ENCODE measurements at places on chromosomes 7 and 10.
A peak's percentile ranks its signal among the peaks of the same experiment; 100 is the strongest.

- DNase-seq = peak; percentile 48
These were observed 12.4 kb downstream of the CALY start for GRCh38 chr10:133324198-133324792.

- no peak for DNase-seq
These were observed 132.4 kb downstream of the DNAH11 start for GRCh38 chr7:21675255-21675654.

DNA sequence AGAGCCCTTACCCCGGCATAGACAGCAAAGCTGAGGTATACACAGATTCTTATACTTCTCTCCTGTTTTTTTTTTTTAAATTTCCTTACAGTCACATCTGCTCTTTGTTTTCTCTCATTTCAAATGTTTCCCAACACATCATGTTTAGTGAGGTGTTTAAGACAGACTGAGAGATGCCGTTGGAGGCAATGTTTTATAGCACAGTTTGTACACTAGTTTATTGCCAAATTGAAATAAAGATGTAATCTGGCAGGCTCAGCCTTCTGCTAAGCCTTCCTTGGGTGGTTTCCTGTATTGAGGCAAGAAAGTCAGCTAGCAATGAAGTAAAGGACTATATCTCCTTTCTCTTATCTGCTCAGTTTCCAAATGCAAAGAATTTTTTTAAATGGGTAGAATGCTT is 393.4 kb downstream of the SORCS1 start:
- no peak for DNase-seq

- DNase-seq = peak; percentile 44
These were observed at the start of gene IFIT2 for GRCh38 chr10:89301721-89302445. Gene IFIT2, plus strand, starts transcription at chr10:89302046. Its CDS starts 78 bp downstream, at chr10:89302124.

DNA sequence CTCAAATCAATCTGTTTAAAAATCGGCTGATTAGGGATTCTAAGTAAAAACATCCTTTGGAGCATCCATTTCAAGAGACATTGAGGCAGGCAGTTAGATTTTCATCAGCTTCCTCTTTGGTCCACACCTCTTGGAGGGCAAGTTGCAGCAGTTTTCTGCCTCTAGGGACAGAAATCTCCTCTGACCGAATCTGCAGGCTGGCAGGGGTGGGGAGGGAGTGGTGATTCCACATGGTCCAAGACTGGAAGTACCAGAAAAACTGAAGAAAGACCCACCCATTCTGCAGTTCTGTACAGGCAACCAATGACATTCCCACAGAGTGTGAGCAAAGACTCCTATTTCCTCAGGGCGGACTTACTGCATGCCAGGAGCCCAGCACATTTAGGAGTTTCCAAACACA is 29.0 kb downstream of the FGFBP3 start:
- DNase-seq = no peak

GRCh38 chr7:100896732-100897608 is 1.3 kb upstream of the ACHE start:
- DNase-seq = peak; percentile 56

DNA sequence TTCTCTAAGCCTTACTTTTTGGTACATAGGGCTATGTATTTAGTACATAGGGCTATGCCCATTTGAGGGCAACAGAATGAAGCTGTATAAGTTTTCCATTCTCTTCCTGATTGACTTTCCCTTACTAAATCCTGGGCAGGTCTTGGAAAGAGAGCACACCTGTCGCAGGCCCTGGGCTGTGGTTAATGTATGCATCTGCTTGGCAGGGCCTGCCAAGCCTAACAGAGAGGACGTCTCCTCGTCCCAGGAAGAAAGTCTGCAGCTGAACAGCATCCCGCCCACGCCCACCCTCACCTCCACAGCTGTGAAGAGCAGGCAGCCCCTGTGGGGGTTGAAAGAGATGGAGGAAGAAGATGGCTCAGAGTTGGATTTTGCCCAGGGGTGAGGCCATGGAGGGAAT is 8.9 kb upstream of the PVRIG start:
- DNase-seq = no peak

- DNase-seq = no peak
These were observed 748.8 kb downstream of the XPNPEP1 start for GRCh38 chr10:109174526-109174925.

GRCh38 chr10:77101341-77101740 is 536.3 kb downstream of the KCNMA1 start:
- no peak for DNase-seq

GRCh38 chr7:152989889-152990380 is 230.4 kb downstream of the ACTR3B start:
- no peak for DNase-seq

DNA sequence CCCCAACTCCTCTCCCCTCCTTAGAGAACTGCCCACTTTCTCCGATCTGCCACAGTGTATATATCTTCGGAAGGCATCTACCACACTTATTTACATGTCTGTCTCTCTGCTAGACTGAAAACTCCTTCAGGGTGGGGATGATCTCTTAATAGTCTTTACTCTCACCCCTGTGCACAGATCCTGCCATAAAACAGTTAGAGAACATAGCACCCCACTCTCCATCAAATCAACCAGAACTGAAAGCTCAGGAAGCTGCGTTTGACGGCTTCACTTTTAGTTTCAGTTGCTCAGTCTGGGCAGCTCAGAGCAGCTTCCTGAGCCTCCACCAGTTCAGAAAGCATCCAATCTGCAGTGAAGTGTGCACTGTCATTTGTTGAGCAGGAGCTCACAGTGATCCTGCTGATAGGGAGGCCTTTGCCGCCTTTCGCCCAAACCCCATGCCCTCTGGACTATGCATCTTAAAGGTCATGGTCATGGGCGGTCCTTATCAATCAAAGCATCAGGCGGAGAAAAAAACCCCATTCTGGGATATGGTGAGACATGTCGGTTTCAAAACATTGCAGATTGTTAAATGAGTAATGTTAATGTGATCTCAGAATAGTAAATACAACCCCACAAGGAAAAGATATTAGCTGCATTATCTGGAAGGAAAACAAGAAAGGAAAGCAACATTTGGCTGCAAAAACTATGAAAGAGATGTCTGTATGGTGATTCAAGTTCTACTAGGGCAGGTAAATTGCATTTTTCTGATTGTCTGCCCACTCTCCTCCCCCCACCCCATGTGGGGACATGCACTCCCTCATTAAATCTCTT is 167.1 kb upstream of the ADO start:
- peak; percentile 88 for DNase-seq

DNA sequence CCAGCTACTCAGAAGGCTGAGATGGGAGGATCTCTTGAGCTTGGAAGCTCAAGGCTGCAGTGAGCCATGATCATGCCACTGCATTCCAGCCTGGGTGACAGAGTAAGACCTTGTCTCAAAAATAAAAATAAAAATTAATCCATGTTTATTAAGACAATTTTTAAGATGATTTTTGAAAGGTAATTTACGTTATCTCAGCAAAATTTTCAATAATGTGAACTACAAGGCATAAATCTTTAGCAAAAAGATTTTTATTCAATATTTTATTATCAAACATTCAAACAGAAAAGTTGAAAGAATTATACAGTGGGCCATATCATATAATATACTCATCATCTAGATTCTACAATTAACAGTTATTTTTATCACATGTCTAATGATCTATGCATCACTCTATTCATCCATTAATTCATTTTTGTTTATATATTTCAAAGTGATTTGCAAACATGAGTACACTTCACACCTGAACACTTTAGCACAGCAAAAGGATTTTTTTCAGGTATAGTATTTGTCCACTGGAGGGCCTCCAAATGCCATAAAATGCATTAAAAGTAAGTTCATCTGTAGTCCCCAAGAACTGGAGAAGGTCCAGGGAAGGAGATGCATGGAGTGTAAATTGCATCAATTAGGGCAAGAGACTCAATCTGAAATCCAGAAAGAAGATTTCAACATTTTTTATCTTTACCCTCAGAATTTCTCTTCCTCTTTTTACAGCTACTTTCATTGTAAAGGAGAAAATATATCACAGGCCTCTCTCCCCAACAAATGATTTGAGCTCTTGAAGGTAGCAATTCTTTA is 38.6 kb upstream of the RSBN1L start:
- DNase-seq = peak; percentile 51

- DNase-seq = peak; percentile 77
These were observed 34.8 kb upstream of the TNPO3 start for GRCh38 chr7:129089521-129090212.

GRCh38 chr7:4725014-4725849 is 43.1 kb downstream of the FOXK1 start:
- DNase-seq = peak; percentile 65
